ENCODE measurements at places on chromosomes 3 and 15.

DNA sequence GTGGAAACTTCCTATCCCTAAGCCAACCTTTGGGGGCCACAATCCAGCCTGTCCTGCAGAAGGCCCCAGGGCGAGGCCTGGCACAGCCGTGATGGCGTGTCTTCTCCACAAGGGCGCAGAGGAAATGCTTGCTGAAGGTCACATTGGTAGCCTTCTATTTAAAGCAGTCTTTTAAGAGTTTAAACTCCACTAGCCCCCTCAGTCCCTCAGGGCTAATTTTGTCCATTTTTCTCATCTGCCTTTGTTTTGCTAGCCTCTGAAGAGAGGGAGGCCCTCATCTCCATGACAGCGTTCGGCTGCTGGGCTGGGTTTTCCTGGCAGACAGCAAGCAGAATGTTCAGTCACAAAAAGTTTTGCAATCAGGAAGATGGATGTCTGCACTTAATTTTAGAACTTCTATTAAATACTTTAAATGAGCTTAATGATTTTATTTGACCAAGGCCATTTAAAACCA, 40.8 kb downstream of the RARB start:
- peak; percentile 83 for DNase-seq

- no peak for DNase-seq
Measured at GRCh38 chr3:160159341-160159740, 65.9 kb upstream of the C3orf80 start.

GRCh38 chr3:159832024-159832423, 156.6 kb upstream of the IL12A start:
- no peak for DNase-seq

- no peak for DNase-seq
Measured at GRCh38 chr3:191303596-191303995, 25.6 kb upstream of the CCDC50 start.

DNA sequence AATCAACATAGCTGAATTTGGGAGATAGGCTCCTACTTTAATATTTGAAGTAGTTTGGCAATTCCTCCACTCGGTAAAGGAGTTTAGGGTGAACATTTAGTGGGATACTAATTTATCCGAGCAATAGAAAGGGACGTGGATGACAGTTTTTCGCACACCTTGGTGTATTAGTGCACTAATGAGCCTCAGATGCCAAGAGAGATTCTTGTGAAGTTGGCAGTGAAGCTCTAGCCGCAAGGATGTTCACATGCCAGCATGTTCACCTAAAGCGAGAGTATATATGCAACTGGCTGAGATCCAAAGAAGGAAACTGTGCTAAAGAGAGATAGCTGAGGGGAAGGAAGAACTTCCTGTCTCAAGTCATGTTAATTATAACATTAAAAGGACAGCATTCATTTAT, 58.5 kb downstream of the TGFBR2 start:
- no peak for DNase-seq

GRCh38 chr3:127833281-127834032, 11.1 kb upstream of the MGLL start:
- no peak for DNase-seq

DNA sequence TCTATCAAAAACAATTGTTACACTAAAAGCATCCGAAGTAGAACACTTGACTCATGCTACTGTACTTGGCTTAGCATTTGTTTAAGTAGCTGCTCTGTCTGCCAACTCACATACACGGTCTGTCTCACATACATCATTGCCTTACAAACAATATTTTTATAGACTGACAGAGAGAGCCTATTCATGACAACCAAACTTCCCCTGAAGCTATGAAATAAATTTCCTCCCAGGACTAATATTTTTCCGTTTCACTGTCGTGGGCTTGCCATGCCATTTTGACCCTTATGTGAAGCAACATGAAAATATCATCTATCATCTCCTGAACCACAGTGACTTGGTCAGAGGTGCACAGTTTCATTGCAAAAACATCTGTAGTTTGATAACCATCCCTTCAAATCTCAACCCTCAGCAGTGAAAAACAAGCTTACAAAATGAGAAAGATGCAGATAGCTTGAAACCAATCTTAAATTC, 66.5 kb upstream of the PYGO1 start:
- DNase-seq: no peak

DNA sequence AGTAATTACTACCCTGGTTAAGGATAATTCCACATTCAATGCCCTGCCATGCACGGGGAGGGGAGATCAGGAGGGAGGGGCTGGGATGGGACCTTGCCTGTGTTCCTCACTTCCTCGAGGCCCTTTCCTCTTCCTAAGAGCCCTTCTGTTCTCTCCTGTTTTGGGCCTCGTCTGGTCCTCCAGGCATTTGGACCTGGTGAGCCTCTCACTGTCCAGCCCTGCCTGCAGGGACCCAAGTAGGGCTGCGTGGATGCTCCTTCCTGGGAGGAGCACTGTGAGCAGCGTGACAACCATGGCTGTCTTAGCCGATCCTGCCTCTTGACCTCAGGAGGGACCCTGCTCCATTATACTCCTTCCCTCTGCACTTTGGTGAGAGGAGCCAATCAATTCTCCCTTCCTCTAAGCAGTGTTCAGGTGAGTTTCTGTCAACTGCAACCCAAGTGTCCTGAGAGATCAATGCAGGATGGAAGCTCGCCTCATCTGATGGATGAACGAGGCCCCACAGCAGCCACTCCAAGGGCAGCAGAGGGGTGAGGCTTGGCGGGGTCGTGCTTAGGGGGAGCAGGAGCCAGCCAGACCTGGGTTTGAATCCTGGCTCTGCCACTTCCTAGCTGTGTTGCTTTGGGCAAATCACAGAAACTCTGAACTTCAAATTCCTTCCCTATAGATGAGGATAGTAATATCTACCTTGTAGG, 92.5 kb downstream of the IQSEC1 start:
- DNase-seq: no peak

- DNase-seq: no peak
Measured at GRCh38 chr3:171673951-171674350, 136.3 kb downstream of the PLD1 start.

DNA sequence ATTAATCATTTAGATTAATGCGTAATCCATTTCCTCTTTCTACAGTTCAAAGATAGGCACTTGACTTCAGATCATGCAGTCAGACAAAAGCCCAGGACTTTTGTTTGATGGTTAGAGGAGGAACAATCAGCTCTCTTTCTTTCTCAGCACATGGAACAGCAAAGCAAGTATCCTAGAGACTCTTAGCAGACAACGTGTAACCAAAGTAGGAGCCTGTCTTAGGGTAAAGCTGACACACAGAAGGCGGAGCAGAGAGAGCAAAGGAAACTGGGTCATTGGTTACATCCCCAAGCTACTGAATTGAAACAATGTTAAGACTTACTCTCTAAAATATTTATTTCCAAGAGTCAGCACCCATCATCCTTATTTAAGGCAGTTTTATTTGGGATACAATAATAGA, 110.0 kb upstream of the HES1 start:
- no peak for DNase-seq

GRCh38 chr15:72782274-72783003, 1.1 kb downstream of the ADPGK start:
- DNase-seq: no peak

DNA sequence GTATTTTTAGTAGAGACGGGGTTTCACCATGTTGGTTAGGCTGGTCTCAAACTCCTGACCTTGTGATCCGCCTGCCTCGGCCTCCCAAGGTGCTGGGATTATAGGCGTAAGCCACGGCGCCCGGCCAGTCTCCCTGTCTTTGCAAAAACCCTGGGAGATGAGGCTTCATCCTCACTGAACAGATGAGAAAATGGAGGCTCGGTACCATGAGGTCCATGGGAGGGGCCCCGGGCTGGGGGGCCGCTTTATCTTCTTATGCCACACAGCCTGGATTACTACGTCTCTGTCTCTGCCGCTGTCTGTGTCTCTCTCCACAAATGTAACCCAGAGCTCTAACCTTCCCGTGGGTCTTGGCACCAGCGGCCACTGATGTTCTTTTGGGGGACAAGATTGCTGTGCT, 39.1 kb downstream of the ABTB1 start:
- no peak for DNase-seq

DNA sequence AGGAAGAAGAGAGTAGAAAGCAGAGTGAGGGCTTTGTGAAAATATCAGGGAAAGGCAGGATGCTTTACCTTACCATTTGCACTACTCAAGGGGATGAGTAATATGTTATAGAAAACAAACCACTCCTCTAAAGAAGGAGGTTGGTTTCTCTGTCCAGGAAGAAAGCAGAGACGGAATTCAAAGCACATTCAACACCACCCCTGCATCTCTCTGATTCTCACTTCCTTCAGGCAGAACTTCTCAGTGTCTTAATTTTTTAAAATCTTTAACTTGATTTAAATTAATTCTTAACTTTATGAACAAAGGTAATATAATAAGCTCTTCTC, 82.4 kb downstream of the NR2F2 start:
- no peak for DNase-seq

GRCh38 chr3:155391551-155391958, 98.1 kb upstream of the STRIT1 start:
- DNase-seq: peak; percentile 58

GRCh38 chr15:93035953-93036810, 52.8 kb downstream of the RGMA start:
- DNase-seq: no peak

- DNase-seq: no peak
Measured at GRCh38 chr3:58403513-58404109, 30.0 kb downstream of the PDHB start.

GRCh38 chr3:120892921-120893320, 15.1 kb upstream of the STXBP5L start:
- DNase-seq: no peak

DNA sequence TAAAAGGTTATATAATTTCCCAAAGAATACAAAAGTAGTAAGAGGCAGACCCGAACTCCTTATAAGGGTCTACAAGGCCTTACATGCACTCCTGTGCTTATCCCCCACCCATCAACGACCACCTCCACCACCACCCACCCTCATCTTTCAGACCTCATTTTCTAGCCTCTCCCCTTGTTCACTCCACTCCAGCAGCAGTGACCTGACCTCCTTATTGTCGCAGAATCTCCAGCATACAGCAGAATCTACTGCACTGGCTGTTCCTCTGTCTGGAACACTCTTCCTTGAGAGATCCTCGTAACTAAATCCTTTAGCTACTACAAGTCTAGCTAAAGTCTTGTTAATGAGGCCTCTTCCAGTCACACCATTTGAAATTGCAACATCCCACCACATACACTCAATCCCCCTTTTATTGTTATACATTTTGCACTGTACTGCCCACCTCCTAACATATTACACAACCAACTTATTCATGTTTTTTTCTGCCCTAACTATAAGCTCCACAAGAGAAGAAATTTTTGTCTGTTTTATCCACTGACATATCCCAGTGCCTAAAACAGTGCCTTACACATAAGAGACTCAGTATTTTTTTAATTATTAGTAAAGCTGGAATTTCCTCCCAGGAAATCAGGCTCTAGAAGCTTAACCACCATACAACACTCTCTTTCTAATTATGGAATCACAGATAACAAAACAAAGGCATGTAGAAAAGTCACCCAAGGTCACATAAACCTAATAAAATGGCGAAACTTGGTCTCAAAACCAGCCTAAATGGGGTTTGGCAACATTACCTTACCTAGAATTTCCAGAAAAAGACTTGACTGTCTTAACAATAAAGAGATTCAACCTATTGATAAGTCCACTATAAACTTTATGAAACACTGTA, 40.2 kb downstream of the ZNF148 start:
- no peak for DNase-seq

DNA sequence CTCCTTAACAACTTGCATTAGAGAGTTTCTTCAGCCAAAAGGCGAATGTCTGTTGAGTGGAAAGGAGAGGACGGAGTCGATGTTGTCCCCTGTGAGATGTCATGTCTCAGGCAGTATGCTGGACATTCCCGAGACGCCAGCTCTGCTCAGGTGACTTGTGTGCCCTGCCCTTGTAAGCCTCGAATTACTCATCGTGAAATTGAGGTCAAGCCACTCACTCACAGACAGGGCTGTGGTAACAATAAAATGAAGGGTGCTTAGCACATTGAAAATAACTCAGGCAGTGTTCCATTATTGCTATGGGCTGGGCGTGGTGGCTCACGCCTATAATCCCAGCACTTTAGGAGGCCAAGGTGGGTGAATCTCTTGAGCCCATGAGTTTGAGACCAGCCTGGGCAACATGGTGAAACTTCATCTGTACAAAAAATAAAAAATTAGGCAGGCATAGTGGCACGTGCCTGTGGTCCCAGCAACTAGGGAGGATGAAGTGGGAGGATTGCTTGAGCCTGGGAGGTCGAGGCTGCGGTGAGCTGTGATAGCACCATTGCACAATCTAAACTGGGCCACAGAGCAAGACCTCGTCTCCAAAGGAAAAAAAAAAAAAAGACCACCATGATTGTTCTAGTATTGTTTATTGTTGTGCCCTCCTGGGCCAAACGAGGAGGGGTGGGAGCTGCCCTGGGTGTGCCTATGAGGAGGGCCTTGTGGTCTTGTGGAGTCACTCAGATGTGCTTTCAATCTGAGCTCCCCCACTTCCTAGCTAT, 214.4 kb downstream of the THSD4 start:
- DNase-seq: no peak

- no peak for DNase-seq
Measured at GRCh38 chr15:88644741-88645140, 5.9 kb downstream of the ISG20 start.

Measured in muscle of arm (tissue), 14 donors.